ENCODE measurements at places on chromosomes 6 and 20.
A peak's percentile ranks its signal among the peaks of the same experiment; 100 is the strongest.

GRCh38 chr6:116165596-116165995 is 39.7 kb upstream of the COL10A1 start:
- no peak for DNase-seq

- DNase-seq, result no peak
Measured at GRCh38 chr6:6875818-6876470, 231.8 kb upstream of the RREB1 start.

GRCh38 chr20:23268792-23269354 is 81.7 kb upstream of the NXT1 start:
- no peak for DNase-seq

GRCh38 chr6:2447931-2448330 is 202.5 kb upstream of the GMDS start:
- DNase-seq, result no peak

GRCh38 chr6:28488916-28489365 is 26.7 kb downstream of the GPX6 start:
- DNase-seq, result no peak

DNA sequence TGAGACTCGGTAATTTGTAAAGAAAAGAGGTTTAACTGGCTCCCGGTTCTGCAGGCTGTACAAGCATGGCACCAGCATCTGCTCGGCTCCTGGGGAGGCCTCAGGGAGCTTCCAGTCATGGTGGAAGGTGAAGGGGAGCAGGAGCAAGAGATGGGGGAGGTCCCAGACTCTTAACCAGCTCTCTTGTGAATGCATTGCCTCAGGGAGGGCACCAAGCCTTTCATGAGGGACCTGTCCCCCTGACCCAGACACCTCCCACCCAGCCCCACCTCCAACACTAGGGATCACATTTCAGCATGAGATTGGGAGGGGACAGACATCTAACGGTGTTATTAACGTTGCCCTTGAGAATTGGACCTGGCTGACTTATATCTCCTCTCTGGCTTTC is 68.6 kb downstream of the PTPN1 start:
- no peak for DNase-seq

DNA sequence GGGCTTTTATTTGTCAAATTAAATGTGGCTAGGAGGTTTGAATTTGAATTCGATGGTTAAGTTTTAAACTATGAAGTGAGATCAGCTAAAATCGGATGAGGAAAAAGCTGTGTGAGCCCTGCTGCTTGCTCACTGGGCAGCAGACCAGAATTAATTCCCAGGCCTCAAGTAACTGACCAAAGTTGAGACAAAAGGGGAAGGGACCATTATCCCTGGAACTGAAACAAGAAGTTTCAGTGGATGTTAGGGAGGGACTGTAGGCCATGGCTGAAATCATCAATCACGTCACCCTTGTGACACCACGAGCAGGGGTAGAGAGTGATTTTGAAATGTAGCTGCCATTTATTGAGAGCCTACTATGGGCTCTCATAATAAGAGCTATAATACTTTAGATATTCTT is 7.0 kb upstream of the PRSS35 start:
- DNase-seq, result no peak

- no peak for DNase-seq
Measured at GRCh38 chr20:6388671-6389197, 265.9 kb upstream of the FERMT1 start.

- no peak for DNase-seq
Measured at GRCh38 chr6:36688739-36689075, 8.9 kb upstream of the RAB44 start.

GRCh38 chr20:16474363-16474762 is 98.9 kb downstream of the KIF16B start:
- no peak for DNase-seq

- no peak for DNase-seq
Measured at GRCh38 chr20:57698867-57699275, 10.9 kb downstream of the PMEPA1 start.

- no peak for DNase-seq
Measured at GRCh38 chr6:137409266-137409777, 84.9 kb downstream of the OLIG3 start.

- DNase-seq, result no peak
Measured at GRCh38 chr6:106470811-106471210, 110.3 kb downstream of the CRYBG1 start.

DNA sequence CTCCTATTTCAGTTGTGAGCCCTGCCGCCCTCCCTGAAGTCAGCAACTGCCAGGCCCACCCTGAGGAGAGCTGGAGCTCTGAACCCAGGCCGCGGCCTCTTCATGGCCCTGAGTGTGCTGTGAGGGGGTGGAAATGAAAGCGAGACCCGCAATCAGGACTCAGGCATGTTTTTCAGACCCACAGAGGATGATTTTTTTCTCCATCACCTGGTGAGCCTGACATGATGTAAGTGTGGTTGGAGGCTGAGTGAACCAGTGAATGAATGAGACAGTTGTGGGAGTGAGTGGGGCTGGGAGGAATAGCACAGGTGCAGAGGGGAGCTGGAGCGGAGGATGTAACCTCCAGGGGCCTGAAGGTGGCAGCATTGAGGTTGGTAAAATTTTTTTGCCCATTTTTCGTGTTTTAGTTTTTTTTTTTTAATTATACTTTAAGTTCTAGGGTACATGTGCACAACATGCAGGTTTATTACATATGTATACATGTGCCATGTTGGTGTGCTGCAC is 18.3 kb downstream of the RAET1L start:
- peak; percentile 37 for DNase-seq

- no peak for DNase-seq
Measured at GRCh38 chr20:50312682-50313521, 122.3 kb downstream of the CEBPB start.

- DNase-seq, result no peak
Measured at GRCh38 chr6:13272131-13273046, 55.9 kb downstream of the TBC1D7 start.

GRCh38 chr6:498795-499231 is 107.3 kb downstream of the IRF4 start:
- peak; percentile 31 for DNase-seq

DNA sequence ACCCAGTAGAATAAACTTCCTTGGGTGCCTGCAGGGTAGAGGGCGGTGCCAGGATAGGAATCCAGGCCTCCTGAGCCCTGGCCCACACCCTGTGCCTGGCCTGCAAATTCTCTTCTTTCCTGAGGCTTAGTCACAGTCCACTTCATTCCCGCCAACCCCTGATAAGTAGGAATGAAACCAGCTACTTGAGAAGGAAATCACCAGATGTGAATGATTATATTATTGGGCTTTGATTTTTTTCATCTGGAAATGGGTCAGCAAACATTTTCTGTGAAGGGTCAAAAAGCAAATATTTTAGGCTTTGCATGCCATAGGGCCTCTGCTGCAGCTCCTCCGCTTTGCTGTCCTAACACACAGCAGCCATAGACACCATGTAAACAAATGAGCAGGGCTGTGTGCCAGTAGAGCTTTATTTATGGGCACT is 50.2 kb downstream of the STK35 start:
- no peak for DNase-seq

- no peak for DNase-seq
Measured at GRCh38 chr20:37392441-37393195, 46.7 kb downstream of the SRC start.

- no peak for DNase-seq
Measured at GRCh38 chr6:139175389-139175948, 40.6 kb downstream of the HECA start.

- no peak for DNase-seq
Measured at GRCh38 chr20:47438464-47439381, 63.0 kb upstream of the NCOA3 start.

GRCh38 chr6:26318459-26319404 is 46.3 kb upstream of the BTN3A2 start:
- DNase-seq, result no peak

GRCh38 chr20:25303292-25304024 is 55.6 kb downstream of the PYGB start:
- no peak for DNase-seq

GRCh38 chr6:401994-402640 is 10.6 kb downstream of the IRF4 start:
- DNase-seq, result no peak

GRCh38 chr6:153131037-153131981 is at the start of gene RGS17:
RGS17 (minus strand) TSS chr6:153131282; CDS start chr6:153044018, 87,264 bp downstream.
- no peak for DNase-seq

DNA sequence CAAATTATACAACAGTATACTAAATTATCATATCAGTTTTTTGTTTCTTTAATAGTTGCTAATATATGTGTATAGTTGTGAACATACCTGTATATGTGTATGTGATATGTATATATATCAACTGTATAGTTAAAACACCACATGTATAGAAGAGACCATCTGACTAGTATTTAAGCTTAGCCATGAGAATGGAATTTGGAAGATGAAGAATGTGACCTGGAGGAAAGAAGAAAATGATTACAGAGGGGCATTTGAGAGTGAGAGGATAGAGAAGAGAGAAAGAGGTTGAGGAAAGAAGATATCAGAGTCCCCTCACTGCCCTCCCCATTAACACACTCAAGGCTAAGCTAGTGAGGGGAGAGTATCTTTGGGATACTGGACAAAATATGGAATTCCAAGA is 335.9 kb downstream of the BCKDHB start:
- DNase-seq, result no peak

Data from T-helper 2 cell (primary cell).